Activated CD4-positive, alpha-beta T cell treated with anti-CD3 and anti-CD28 coated beads for 24 hours (primary cell): ENCODE measurements at places on chromosomes 1 and 21.

- no peak for DNase-seq
These were observed 1.5 kb upstream of the CRP start for GRCh38 chr1:159715855-159716254.

DNA sequence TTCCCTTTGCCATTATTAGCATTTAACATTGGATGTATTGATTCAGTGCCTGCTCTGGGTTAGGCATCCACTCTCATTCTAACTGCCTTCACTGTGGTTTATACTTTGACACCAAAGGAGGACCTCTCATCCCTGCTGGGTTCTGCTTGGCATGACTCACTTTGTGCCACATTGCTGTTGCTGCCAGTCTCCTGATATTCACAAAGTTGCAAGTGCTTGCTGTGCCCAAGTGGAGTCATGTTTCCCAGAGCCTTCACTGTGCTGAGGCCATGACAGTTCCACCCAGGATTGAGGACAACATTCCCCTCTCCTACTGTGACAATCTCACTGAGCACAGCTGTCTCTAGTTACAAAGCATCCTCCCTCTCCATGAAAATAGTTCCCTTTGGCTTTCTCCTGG, 519.9 kb upstream of the USP24 start:
- no peak for DNase-seq

DNA sequence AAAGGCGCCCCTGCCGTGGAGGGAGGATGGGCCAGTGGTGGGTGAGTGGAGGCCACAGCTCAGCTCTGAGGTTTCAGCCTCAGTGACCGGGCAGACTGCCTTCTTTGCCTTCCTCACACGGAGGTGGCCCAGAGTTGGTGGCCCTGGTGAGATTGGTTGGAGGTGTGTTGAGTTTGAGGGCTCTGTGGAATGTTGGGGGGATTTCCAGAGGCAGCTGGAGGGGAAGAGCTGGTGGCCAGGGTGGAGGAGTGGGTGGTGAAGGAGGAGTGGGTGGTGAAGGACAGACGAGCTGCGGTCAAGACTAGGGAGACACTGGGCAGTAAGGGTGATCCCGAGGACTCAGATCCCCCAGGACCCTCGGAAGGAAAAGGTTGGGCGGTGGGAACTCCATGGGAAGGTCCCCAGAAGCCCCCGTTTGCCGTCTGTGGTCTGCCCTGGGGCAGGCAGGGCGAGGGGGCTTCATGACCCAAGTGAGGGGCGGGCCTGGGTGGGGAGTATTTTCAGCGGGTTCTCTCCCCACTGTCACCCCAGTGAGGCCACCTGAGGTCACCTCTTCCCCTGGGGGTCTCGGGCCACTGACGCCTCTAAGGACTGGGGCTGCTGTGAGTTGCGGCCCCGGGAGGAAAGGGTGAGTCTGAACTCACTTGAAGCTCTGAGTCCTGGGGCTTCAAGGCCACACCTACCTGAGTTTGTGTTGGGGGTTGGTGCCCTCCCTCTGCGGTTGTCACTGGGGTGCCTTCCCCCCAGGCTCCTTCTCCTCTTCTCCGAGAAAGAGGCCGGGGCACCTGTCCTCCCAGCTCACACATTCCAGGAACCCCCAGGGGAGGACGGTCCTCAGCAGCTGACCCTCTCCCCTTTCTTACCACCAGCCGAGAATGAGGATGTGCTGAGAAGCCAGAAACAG, 22.7 kb upstream of the PIK3CD start:
- DNase-seq = peak; percentile 43

DNA sequence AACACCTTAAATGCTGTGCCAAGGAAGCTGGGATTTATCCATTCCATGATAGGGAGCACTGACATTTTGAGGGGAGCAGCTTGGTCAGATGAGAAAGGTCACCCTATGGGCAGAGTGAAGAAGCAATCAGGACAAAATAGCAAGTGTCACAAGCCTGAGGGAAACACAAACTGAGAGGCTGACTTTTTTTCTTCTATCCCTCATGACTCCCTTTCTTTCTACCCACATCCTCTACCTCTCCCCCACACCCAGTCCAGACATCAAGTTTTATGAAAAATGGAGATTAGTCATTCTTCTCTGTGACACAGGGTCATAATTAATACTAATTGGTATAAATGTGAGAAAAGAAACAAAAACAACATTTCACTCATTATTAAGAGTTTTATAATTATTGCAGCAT, 103.1 kb downstream of the SLC25A24 start:
- DNase-seq = no peak

DNA sequence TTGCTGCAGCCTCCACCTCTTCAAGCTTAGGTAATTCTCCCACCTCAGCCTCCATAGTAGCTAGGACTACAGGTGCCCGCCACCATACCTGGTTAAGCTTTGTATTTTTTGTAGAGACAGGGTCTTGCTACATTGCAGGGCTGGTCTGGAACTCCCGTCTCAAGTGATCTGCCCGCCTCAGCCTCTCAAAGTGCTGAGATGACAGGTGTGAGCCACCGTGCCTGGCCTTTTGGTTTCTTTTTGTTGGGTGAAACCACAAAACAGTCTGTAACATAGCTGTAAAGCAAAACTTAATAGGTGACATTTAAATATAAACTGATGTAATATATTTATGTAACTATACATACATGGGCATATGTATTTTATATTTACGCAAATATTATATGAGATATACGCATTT, 3.1 kb upstream of the DNAJC11 start:
- DNase-seq = no peak

GRCh38 chr21:45990049-45990711, 8.6 kb downstream of the COL6A1 start:
- no peak for DNase-seq

- DNase-seq = no peak
These were observed 47.1 kb upstream of the CSF3R start for GRCh38 chr1:36529769-36530260.
